ENCODE measurements at places on chromosomes 5 and 9. TPM values are rescaled to one million over a fixed set of nuclear protein-coding genes. Genes with fewer than 3 reads are reported as not detected.

GRCh38 chr9:92349771-92350739, 24.3 kb downstream of the CENPP start:
- H3K4me1 ChIP-seq: peaks cover 17% of the 10 kb centered on the region
- peaks cover 41% of the 10 kb centered on the region for H3K36me3 ChIP-seq
- H3K4me3 ChIP-seq: no peak overlapping the region
- H3K27ac ChIP-seq: no peak overlapping the region
- no peak for DNase-seq

- H3K27me3 ChIP-seq: no peaks in the 10 kb centered on the region
- H3K36me3 ChIP-seq: no peaks in the 10 kb centered on the region
- no peak overlapping the region for H3K27ac ChIP-seq
- H3K4me1 ChIP-seq: no peaks in the 10 kb centered on the region
- H3K4me3 ChIP-seq: no peak overlapping the region
- DNase-seq: no peak
These were observed 588.9 kb upstream of the TLE4 start for GRCh38 chr9:78982849-78983248.

GRCh38 chr9:127520941-127521918, 69.9 kb downstream of the LRSAM1 start:
- H3K27ac ChIP-seq: no peak overlapping the region
- no peak for DNase-seq
- peaks cover 34% of the 10 kb centered on the region for H3K36me3 ChIP-seq
- no peaks in the 10 kb centered on the region for H3K27me3 ChIP-seq

DNA sequence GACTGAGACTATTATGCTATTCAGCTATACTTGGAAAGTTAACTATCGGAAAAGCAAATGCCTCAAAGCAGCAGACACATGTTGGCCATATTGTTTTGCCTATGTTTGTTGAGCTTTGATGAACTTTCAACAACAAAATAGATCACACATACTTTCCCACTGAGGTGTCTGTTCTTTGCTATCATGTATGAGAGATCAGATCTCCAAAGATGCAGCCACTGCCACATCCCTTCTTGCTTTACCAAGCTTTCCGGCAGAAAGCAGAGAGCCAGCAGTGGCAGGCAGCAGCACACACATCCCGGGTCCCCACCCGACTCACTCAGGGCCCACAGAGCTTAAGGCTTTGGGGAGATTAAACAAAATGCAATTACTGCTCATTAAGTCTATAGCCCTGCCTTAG, 18.8 kb downstream of the ZBTB5 start:
- DNase-seq: no peak
- no peak overlapping the region for H3K4me3 ChIP-seq
- peaks cover 19% of the 10 kb centered on the region for H3K36me3 ChIP-seq
- H3K27ac ChIP-seq: peak overlapping the region; percentile 29
- H3K27me3 ChIP-seq: no peaks in the 10 kb centered on the region
- peaks cover 16% of the 10 kb centered on the region for H3K4me1 ChIP-seq

DNA sequence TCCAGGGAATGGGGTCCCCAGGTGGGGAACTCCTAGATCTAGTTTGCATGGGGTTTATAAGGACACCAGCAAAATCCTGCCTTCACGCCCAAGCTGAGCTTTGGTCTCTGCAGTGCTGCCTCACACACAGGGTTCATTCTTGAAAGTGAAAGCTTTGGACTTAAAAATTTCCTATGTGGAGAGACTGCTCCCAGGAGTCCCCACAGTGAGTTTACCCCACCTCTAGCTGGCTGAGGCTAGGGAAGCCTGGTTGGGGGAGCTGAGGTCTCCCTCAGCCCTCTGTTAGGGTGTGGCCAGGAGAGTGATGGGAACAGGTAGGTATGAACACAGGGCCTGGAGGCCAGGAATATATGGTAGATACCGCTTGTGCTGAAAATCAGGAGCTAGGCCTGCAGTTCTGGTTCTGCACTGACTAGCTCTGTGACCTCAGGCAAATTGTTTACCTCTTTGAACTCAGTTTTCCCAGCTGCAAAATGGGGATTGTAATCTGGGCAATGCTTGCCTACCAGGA, 41.5 kb upstream of the LARP1 start:
- no peaks in the 10 kb centered on the region for H3K36me3 ChIP-seq
- H3K27me3 ChIP-seq: peaks cover 2% of the 10 kb centered on the region
- no peak for DNase-seq

DNA sequence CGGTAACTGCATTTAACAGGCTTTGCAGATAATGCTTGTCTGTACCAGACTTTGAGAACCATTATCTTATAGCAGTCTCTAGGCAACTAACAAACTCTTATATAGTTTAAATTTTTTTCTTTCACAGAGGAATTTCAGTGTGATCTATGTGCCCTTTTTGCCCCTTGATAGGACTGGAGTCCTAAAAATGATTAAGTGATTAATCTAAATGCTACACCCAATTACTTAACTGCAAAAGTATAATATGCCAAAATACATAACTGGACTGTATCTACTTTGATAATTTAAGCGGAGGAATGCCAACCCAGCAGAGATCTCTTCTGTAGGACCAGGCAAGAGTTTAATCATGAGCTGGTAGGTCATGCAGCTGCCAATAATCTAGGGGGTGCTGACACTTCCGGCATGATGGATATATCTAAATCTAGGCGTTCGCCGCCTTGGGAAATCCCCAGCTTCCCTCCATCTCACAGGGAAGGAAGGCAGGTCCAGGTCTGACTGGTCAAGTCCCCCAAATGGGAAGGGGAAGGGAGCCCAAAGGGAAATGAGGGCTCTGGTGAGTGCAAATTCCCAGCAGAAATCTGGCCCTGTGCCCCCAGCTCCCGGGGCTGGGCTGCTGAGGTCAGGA, 205.6 kb downstream of the GAPVD1 start:
- H3K27me3 ChIP-seq: no peaks in the 10 kb centered on the region
- H3K27ac ChIP-seq: no peak overlapping the region
- no peak overlapping the region for H3K4me3 ChIP-seq

DNA sequence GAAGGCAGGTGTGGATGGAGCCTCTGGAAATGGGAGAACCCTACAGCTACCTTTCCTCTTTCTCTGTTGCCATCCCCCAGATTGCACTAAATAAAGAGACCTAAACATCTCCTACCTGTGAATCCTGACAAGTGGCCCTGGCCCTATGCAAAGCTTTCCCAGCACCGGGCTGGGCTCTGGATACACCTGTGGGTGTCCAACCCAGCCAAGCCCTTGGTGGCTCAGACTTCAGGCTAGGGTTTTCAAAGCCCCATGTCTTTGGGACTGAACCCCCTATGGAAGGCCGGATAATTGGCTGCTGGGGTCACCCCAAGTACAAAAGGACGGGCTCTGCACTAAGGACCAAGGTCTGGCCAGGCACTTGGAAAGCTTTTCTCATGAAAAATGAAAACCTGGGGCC, 44.1 kb upstream of the IPPK start:
- peaks cover 17% of the 10 kb centered on the region for H3K4me1 ChIP-seq
- peaks cover 31% of the 10 kb centered on the region for H3K36me3 ChIP-seq
- no peaks in the 10 kb centered on the region for H3K27me3 ChIP-seq

DNA sequence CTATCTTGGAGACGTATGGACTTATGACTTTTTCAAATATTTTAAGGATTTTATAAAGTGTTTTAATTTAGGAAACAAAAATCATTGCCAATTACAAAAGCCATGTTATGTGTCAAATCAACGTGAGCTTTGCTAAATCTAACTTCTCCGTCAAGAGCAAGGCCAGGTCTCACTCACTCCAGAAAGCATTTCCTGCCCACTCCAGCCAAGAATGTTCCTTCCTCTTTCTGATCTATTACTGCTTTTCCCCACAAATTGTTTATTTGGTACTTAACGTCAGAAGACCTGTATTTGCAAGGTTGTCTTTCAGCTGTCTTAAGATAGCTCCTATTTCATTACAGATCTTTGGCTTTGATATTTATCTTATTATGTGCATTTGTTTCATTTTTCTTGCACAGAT, 193.5 kb upstream of the HAPLN1 start:
- no peak overlapping the region for H3K27ac ChIP-seq
- no peak for DNase-seq
- no peaks in the 10 kb centered on the region for H3K4me1 ChIP-seq
- H3K36me3 ChIP-seq: no peaks in the 10 kb centered on the region
- no peak overlapping the region for H3K4me3 ChIP-seq
- no peaks in the 10 kb centered on the region for H3K27me3 ChIP-seq

DNA sequence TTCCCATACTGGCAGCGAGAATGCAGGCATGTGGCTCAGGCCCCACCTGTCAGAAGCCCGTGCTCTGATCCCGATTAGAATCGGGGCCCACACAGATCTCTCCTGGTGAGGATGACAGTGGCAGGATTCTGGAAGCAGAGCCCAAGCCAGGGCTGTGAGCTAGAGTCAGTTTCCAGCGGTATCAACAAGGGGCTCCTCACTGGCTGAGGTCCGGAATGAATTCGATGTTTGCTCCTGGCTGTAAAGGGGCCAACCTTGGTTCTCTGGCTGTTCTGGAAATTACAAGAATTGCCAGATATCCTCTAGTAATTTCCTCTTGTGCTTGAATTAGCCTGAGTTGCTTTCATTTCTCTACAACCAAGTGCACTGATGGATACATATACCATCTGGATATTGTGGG, 129.1 kb upstream of the SPRY4 start:
- no peak for DNase-seq
- no peaks in the 10 kb centered on the region for H3K4me1 ChIP-seq
- H3K27me3 ChIP-seq: peaks cover 20% of the 10 kb centered on the region
- peaks cover 2% of the 10 kb centered on the region for H3K36me3 ChIP-seq
- H3K4me3 ChIP-seq: no peak overlapping the region
- no peak overlapping the region for H3K27ac ChIP-seq

The PAPPA gene
- total RNA-seq: not detected

The IRX1 gene
- not detected for total RNA-seq

The MYOZ3 gene
- total RNA-seq: 0.51 TPM

The CDKN2A gene
- 5.4 TPM for total RNA-seq
